ENCODE measurements at places on chromosomes 7 and 10.

GRCh38 chr10:97001183-97001991, 169.3 kb downstream of the LCOR start:
- no peak for DNase-seq

DNA sequence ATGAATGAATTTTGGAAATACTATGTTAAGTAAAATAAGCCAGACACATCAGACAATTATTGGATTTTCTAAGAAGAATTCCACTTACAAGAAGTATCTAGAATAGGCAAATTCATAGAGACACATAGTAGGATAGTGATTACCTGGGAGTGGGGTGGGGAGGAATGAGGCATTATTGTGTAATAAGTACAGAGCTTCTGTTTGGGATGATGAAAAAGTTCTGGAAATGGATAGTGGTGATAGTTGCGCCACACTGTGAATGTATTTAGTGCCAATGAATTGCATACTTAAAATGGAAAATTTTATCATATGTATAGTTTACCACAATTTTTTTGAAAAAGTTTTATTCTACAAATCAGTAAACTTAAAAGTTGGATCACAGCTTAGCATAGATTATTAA, 297.2 kb upstream of the KAT6B start:
- no peak for DNase-seq

DNA sequence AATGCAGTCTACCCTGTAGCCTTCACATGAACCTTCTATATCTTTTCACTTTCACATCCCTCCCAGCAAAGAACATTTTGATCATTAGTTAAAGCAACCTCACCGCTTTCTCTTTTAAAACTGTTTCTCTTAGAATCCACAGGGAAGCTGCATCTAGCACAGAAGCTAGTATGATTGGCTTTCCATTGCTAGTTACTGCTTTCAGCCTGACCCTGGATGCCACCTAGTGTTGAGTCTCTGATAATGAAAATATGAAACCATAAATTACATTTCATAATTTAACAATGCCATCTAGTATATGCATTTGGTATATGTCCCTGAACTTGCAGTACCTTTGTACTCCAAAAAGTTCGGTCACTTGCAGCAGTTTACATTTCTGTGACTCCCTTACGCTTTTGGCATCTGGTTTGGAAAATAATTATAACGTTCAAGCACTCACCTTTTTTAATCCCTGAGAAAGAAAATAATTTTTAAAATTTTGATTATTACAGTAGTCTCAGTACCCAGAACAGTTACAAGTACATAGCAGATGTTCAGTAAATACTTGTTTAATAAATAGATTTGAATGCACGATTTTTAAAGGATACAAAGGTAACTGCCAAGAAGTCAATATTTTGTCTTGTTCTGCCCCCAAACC, 22.7 kb downstream of the CISD1 start:
- DNase-seq = peak; percentile 31

GRCh38 chr10:48322017-48322416, 15.5 kb downstream of the MAPK8 start:
- no peak for DNase-seq

- DNase-seq = no peak
Measured at GRCh38 chr7:47893238-47893637, 55.0 kb downstream of the PKD1L1 start.

DNA sequence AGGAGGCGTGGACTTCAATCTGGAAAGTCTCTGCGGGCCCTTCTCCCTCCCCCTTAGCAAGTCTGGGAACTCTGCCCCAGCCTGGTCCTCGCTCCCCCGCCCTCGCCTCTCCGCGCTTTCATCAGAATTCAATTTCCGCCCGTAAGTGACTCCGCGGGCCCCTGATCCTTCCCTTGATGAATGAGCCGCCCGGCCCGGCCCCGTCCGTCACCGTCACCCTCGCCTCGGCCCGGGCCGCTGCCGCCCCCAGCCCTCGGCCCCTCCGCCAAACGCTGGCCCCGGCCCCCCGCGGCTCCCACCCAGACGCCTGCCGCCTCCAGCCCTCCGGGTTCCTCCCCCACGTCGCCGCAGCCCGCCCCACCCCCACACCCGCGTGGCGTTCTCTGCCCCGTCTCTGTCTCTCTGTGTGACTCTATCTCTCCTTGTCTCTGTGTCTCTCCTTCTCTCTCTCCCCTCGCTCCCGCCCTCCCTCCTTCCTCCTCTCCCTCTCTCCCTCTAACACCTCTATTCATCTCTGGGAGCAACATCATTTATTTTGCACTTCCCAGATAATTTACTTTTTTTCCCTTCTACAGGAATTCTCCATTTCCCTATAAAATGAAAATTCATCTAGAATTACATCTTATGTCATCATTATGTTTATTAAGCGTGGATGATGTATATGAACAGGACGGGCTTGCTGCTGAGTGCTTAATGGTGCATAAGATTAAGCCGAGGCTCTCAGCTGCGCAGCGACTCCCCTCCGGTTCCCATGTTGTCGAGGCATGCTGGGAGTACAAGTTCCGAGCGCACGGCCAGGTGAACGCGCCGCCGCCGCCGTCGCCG, 91.2 kb upstream of the PAX2 start:
- DNase-seq = no peak

DNA sequence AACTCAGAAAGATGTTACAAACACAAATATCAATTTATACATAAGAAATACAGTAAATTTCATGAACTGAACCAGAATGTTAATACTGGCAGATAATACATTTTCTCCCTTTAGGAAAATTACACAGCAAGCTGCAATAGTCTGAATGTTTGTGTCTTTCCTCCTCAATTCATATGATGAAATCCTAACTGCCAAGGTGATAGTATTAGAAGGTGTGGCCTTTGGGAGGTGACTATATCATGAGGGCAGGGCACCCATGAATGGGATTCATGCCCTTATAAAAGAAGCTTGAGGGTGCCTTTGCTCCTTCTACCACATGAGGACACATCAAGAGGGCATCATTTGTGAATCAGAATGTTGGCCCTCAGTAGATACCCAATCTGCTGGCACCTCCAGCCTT, 64.3 kb upstream of the GPR22 start:
- DNase-seq = no peak

DNA sequence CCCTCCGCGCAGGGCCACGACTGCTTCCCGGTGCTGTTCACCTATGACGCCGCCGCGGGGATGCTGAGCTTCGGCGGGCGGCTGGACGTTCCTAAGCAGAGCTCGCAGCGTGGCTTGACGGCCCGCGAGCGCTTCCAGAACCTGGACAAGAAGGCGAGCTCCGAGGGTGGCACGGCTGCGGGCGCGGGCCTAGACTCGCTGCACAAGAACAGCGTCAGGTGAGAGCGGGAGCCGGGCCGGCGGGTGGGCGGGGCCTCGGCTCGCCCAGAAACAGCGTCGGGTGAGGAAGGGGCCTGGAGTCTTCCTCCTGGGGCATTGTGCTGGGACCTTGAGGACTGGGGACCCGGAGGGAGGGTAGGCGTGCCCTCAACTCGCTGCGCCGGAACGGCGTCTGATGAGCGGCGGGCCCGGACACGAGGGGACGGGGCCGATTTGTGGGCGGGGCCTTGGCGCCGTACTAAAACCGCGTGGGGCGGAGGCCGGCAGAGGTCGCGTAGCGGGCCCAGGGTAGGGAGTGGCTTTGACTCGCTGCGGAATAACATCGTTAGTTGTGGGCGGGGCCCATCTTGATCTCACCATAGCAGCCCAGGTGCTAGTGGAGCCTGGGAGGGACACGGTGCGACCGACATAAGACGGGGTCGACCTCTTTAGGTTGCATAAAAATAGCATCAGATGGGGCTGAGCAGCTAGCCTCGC, 15.6 kb downstream of the PDAP1 start:
- DNase-seq = no peak

DNA sequence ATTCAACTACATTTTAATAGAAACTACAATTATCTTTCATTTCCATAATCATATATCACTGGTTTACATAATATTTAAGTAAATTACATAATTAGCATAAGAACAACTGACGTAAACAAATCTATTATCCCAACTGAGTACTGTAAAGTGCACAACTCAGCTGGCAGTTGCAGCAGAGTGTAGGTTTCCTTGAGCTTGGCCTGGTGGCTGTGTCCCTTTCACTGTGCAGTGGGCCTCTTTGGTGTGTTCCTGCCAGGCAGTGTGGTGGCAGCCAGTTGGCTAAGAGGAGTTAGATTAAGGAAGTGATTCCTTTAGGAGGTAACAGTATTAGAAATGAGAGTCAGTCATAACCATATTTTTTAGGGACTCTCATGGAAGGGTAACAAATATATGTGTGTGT, 7.0 kb downstream of the NRG3 start:
- no peak for DNase-seq

GRCh38 chr10:85510682-85511081, 855.9 kb downstream of the GRID1 start:
- no peak for DNase-seq

GRCh38 chr10:118805146-118805545, 50.4 kb upstream of the CACUL1 start:
- no peak for DNase-seq

- DNase-seq = no peak
Measured at GRCh38 chr7:119826547-119826946, 446.4 kb upstream of the KCND2 start.

DNA sequence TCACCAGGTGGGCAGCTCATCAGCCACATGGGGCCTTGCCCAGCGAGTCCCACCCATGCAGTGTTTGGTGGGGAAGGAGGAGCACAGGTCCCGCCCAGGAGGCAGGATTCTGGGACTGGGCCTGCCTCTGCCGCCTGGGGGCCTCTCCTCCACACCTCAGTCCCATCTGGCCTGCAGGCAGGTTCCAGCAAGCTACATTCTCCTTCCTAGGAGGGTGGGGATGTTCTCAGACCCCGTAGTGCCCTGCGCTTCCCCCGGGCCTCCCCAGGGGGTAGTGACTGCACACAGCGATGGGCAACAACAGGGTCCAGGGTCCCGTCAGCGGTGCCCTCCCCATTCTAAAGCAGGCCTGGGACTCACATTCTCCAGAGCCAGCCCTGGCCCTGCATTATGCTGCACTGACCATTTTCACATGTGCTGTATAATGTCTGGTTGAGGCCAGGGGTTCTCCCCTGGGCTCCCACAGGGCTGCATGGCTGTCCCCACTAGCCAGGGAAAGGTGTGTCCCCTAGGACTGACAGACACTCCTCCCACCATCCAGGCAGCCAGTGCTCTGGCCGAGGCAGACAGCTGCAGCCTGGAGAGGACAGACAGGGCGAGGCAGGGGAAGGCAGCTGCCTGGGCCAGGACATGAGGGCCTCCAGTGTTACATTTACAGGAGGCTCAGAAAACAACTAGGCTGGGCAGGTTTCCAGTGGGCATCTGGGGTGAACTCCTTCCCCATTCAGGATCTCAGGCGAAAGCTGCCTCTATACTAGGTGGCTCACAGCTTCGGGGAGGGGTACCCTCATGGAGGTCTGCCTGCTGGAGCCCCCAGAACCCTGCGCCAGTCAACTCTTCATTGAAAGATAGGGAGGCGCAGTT, 9.3 kb downstream of the RASGEF1A start:
- no peak for DNase-seq

DNA sequence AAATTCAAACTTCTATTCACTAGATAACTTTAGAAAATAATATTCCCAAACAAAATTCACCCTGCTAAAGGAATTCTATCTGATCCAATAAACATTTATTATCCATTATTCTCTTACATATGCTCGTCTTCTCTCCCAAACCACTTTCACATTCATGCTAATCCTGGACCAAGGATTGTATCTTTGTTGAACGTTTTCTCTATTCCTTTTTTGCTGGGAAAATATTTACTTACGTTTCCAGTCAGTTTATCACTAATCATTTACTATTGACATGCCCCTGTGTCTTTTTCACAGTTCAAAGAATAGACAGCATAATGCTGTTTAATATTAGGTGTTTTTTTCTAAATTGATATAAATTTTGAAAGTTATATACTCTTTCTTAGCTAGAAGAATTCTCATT, 3.2 kb downstream of the TEX47 start:
- DNase-seq = no peak

GRCh38 chr10:61942604-61943461, 41.3 kb downstream of the ARID5B start:
- peak; percentile 35 for DNase-seq

- DNase-seq = no peak
Measured at GRCh38 chr10:5023177-5023805, 19.6 kb upstream of the AKR1C2 start.

DNA sequence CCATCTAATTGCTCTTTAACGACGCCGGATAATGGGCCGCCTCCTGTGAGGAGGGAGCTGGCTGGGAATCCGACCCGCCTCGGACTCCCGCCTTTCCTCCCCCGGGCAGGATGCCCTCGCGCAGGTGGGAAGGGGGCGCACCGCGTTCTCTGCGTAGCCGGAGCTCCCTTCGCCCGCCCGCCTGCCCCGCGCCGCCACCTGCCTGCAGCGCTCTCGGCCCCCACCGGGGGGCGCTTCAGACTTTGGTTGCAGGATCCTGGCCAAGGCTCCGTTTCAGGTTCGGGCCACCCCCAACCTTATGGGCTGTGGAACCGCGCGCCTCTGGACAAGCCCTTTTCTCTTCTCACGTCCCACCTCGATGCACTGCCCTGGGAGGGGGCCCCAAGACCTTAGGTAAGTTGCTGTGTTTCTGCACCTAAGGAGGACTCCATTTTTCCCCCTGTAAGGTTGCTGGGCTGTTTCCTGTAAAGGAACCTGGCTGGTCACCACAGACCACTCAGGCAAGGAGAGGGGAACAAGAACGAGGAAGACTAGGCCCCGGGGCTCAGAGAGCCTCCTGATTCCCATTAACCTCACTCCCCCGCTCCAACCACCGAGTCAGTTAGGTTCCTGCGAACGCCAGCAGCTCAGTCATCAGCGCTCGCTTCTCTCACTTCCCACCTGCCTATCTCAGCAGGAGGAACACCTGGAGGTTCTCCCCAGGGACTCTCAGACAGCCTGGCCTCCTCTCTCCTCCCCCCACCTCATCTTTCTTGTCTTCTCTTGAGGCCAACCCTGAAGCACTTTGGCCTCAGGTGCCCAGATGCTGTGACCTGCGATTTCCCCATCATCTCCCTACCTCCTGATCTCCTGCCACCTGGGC, 11.3 kb upstream of the KAZALD1 start:
- DNase-seq = peak; percentile 38

DNA sequence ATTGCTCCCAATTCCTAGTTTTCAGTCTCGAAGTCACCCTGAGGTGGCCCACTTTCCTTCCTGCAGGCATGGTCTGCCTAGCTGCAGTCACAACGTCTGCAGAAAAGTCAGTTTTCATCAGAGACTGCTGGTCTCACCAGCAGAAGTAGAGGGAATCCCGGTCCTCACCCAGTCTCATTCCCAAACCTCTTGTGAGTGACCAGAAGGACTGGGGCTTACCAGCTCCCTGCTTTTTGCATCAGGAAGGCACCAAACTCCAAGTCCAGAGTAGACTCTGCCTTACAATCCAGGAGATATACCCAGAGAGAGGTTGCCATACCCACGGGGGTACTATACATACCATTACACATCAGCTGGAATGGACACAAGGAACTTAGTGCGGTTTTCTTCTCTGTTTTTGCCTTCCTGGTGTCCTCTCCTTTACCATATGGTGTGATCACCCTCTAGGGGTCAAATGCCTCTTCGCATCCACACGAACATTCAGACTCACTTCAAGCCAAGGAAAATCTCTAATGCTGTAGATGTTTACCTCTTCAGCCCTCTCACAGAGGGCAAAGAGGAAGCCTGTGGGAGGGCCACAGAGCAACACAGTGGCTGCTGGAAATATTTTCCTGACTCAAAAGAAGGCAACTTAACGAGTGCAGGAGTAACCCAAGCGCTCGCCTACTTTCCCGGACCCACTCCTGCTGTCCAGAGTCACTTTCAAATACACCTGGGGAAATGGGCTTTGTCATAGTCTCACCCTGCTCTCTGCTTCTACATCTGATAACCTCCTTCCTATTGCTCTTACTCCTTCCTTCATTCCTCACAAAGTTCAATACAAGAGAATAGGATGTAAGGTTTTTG, 220.9 kb downstream of the C7orf25 start:
- DNase-seq = peak; percentile 68
